ENCODE measurements at places on chromosomes 7 and 10.

DNA sequence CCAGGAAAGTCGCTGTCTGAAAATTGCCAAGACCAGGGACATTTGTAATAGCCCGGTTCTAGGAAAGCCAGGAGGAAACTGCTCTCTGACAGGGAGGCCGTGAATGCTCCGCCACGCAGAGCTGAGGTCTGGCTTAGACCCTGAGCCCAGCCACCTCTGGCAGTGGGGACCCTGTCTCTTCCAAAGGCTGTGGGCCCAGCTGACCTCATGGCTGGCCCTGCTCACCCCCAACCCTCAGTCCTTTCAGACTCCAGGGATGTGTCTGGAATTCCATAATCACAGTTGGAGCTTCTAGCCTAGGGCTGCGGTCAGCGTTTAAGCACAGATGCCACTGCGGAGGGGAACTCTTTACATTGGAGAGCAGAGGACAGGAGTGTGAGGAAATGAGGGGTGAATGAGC is 6.6 kb upstream of the VIPR2 start:
- no peak for DNase-seq

- no peak for DNase-seq
Observed at GRCh38 chr10:101070098-101070497, 8.3 kb downstream of the KAZALD1 start.

DNA sequence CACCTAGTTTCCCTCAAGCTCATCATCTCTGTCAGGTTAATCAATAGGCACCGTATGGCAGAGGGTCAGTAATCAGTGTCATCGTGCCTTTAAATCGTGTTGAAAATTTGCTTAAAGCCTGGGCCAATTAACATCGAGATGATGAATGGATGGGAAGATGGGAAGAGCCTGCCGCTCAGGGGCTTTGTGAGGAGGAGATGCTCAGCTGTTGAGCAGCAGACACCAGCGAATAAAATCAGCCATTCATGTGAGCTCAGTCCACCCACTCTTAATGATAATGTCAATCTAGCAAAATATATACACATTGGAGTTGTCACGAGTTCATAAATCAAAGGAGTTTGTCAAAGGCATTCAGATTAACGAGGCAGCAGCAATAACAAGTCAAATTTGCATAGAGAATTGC is 97.7 kb downstream of the BTRC start:
- no peak for DNase-seq

- DNase-seq, result no peak
Observed at GRCh38 chr10:68327889-68328786, 3.7 kb upstream of the HNRNPH3 start.

DNA sequence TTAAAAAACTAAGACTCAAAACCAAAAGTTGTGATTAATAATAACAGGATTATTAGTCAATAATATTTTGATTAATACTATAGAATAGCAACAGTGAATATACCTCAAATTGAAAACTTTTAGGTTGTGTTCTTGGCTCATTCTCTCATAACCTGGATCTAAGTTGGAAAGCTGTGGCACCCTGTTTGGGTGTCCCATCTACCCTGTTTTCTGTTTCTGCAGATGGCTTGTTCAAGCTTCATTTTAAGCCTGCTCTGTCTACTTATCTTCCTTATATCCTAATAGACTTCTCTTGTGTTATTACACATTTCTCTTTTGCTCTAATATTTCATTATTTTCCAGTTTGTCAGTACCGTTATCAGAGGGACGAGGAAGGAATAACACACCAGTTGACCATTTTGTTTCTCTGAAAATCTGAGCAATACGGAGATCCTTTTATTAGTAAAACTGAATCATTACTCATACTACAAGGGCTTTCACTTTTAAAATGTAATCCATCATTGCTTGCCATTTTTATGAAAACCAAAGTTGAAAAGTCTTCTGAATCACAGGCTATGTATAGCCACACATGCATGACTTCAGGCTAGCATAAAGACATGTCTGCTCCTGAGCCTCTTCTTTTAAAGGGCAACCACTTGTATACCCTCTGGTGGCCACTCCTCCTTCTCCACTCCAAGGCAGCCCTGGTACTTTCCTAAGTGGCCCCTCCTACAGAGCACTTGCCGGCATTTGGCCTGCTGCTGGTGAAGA is 22.3 kb downstream of the COX15 start:
- DNase-seq, result no peak

- no peak for DNase-seq
Observed at GRCh38 chr10:1240341-1240775, 184.2 kb downstream of the WDR37 start.
